ENCODE measurements at places on chromosomes 12 and 14.

- no peak for DNase-seq
Observed at GRCh38 chr12:10235761-10236631, 23.3 kb downstream of the GABARAPL1 start.

- no peak for DNase-seq
Observed at GRCh38 chr12:79546466-79547043, 144.2 kb downstream of the PAWR start.

DNA sequence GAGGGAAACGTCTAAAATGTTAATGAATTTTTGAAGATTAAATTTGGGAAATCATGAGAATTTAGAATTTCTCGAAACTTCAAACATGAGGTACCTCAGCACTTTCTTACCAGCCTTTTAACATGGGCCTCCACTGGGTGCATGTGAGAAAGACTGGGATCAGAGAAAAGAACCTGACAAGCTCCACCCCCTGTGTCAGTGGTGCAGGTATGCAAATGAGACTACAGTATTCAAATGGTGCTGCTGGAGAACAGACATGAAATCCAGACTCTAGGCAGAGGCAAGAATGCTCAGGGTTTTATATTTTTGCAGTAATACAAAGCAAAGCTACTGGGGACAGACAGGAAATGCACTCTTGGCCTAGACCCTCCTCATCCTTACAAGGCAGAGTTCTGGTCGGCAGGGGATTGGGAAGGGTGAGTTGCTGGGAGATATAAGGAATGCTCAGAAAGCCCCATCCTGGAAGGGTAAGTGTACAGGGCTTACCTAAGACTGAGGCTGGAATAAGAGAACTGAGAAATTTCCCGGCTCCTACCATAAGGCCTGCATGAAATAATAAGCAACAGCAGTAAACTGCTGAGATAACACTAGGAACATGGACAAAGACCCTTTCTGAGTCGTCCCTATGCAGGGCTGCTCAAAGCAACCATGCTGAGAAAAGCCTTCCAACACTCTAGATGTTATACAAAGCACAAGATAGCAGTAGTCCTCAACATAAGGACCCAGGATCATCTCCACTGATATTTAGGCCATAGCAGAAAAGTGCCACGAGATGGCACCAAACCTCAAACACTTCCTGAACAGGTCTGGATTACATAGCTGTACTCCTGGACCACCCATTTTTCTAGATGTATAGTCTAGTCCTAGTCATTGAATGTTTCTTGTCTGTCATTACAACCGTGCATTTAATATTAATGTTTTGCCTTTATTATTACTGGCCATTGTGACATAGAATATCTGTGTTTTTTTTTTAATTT lies 260.8 kb downstream of the RASSF9 start:
- no peak for DNase-seq

DNA sequence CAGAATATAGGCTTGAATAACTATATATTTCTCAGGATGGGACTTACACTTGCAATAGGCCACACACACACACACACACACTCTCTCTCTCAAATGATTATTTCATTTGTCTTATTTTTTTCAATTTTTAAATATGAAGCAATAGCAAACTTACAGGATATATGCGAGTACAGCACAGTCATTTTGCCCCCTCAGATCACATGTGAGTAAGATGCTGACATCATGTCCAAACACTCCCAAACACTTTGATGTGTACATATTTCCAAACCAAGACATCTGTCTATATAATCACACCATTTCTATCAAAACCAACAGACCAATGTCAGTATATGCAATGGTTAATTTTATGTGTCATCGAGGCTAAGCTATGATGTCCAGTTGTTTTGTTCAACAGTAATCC lies 1535.9 kb upstream of the FLRT2 start:
- no peak for DNase-seq

DNA sequence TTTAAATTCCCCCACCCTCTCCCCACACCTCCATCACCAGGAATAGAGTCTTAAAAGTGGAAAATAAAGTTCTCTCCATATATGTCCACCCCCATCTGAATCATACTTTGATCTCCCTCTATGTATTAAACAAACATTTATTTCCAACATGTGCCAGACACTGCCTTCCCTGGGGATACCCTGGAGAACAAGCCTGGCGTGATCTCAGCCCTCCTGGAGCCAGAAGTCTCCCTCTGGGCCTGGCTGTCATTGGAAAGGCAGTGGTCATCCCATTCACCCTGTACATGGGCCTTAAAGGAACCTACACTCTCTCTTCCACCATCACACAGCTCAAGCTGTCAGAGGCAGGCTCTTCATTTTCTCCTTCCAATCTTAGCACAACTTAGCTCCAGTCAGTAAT lies 143.6 kb downstream of the EMP1 start:
- no peak for DNase-seq

- DNase-seq, result no peak
Observed at GRCh38 chr14:65229748-65230728, 127.7 kb upstream of the MAX start.

DNA sequence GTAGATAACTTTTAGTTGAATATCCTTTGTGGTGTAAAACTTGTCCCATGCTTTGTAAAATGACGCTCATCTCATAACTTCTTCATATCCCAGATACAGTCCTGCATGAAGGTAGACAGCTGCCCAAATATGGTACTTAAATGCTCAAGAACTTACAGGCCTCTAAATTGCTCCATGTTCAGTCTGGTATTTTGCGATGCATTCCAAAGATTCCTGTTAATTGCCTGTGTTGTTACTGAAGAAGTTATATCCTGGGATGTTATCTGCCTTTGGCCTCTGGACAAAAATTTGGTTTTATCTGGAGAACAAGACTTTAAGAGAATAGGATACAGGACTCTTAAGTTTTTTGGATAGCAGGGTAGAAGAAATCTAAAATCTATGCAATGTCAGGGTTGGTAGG lies 473.0 kb downstream of the PCNX1 start:
- no peak for DNase-seq

GRCh38 chr14:69582212-69582611 lies 7.5 kb upstream of the CCDC177 start:
- DNase-seq, result no peak

GRCh38 chr12:90514325-90514724 lies 440.7 kb downstream of the CCER1 start:
- DNase-seq, result no peak

DNA sequence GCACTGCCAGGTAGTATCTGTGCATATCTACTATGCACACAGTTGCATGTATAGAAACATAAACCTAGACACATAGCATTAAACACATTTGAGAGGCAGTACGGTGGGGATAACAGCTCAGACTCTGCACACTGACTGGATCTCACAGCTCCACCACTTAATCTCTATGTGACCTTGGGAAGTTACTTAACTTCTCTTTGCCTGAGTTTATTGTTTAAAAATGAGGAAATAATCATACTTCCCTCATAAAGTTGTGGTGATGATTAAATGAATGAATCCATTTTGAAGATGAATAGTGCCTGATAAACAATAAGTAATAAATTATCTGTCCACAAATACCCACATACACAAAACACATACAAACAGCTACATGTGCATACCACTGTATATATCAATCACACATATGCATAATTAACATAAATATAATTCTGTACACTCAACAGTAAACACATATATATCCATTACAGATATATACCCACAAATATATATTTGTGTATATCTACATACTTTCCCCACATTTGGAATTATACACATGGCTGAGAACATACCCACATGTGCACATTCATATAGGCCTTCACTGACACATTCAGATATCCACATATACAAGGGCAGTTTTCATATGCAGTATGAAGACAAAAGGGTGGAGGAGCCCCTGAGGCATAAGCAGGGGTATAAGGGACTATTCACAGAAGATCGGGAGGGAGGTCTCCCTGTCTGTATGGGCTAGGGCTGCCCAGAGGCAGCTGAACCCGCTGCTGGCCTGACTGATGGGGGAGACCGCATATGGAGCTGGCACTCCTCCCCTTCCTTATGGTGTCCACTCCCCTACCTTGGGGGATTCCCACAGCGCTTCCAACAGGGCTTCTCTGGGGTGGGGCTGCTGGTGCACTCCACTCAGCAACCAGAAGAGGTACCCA lies 5.9 kb downstream of the CDH24 start:
- DNase-seq, result no peak

DNA sequence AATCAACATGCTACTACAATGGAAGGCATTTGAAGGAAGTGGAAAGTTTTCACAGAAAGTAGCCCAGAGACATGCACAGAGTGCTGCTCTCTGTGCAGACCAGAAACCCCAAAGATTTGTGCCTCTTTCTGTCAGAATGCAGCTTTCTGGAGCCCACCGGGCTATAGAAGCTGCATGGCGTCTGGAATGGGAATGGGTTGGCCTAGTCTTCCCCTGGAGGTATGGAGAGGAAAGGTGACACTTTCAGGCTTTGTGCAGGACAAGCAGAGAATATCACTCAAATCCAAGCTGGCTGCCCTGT lies 21.3 kb upstream of the ZFP36L1 start:
- no peak for DNase-seq

DNA sequence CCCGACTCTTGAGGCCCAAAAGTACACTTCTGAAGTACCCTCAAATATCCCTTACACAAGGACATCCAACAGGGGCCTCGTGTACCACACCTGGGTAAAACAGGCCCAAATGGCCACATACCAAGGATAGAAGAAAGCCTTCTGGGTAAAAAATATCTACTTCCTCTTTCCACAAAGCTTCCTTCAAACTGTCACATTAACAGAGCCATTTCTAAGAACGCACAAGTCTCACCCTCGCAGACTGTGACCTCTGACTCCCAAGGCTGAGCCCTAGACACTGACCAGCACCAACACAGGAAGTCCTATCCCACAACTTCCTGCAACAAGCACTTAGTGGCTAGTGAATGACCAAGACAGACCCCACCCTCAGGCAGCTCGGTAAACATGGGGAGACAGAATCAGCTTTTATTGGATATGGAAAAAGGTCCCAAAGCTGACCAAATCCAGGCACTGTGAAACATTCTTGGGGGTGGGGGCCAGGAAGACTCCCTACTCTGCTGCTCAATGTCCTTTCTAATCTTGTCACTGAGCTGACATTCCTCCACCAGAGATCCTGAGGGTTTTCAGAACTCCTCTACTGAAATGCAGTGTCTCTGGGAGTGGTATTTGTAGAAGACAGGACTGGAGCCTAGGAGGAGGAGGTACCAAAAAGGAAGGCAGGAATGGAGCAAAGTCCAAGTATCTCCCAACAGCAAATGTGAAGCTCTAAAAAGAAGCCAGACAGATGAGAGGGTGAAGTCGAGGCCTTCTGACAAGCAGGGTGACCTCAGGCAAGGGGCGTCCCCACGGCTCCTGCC lies 15.9 kb downstream of the KCTD10 start:
- DNase-seq, result peak; percentile 60

DNA sequence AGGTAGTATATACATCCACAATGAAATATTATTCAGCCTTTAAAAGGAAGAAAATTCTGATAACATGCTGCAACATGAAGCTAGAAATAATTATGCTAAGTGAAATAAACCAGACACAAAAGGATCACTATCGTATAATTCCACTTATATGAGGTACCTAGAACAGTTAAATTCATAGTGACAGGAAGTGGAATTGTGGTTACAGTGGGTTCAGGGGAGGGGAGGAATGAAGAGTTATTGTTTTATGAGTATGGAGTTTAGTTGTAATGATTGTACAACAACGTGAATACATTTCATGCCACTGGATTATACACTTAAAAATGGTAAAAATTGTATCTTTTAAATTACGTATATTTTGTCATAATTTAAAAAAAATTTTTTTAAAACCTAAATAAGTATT lies 21.0 kb downstream of the EEA1 start:
- DNase-seq, result no peak

GRCh38 chr14:51859131-51859530 lies 1.3 kb upstream of the GNG2 start:
- DNase-seq, result no peak

DNA sequence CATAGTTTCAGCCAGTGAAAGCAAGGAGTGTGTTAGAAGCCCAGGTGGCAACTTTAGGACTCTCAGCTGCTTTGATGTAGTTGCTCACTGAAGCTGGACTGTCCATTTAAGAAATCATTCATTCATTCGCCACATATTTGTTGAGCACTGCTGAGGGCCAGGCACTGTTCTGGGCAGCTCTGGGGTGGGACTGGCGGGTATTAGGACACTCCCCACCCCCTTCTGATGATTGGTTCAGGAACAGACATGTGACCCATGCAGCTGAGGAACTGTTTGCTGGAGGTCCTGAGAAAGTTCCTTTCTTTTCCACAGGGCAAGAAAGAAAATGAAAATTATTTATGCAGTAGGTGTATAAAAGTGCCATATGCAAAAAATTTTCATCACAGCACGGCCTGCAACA lies 70.3 kb upstream of the CHST11 start:
- DNase-seq, result no peak

- DNase-seq, result no peak
Observed at GRCh38 chr14:100256339-100256895, 17.5 kb downstream of the YY1 start.

DNA sequence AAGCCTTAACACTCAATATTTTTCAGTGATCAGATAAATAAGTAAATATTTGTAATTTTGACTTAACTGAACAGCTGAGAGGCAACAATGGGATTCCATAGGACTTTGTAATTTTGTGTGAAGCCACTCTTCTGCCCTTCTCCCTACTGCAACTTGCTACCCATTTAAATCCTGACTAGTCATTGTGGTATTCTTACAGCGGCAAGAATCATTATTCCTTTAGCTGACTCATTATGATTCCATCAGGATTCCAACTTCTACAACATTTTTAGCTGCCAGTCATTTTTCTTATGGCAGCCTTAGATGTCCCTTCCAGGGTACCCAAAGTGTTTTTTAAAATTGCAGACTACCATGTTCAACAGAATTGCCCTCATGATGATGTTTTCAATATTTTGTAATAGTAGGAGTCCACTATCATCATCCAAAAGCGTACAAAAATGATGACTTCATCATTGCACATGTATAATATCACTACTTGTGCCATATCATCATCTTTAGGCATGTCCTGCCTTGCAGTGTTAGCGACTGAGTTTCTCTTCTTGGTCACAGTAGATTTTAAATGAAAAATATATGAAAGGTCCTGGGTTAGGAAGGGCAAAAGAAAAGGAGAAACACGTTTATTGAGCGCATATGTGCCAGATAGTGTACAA lies 5.1 kb upstream of the MAGOHB start:
- DNase-seq, result no peak

GRCh38 chr12:52054231-52054832 lies 3.1 kb downstream of the NR4A1 start:
- no peak for DNase-seq

GRCh38 chr14:104800771-104801519 lies at the start of gene ZBTB42:
Gene ZBTB42 (plus strand): TSS chr14:104801101. CDS start chr14:104801198, 97 bp downstream.
- DNase-seq, result peak; percentile 51

DNA sequence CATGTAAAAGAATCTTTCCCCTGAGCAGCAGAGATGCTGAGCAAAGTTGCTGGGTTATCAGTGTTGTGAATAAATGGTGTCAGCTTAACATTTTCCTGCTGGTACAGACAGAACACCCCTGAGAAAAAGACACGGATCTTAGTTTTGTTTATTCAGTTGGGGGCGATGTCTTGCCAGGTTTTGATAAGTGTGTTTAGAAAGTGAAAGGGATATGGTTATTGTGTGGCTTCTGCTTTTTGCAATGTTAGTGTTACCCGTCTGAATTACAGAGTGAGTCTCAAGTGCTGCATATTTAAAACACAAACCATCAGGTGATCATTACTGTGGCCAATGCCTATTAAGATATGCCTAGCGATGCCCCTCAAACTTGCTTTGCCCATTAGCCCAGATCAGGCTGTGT lies 864.6 kb upstream of the SEL1L start:
- DNase-seq, result no peak

Measured in tibial artery (tissue), 4 donors.